ENCODE measurements at places on chromosomes 2 and 18.

GRCh38 chr2:203972066-203972465, 35.5 kb downstream of the ICOS start:
- DNase-seq, result no peak

GRCh38 chr2:55140316-55141219, 90.3 kb upstream of the RTN4 start:
- DNase-seq, result no peak

DNA sequence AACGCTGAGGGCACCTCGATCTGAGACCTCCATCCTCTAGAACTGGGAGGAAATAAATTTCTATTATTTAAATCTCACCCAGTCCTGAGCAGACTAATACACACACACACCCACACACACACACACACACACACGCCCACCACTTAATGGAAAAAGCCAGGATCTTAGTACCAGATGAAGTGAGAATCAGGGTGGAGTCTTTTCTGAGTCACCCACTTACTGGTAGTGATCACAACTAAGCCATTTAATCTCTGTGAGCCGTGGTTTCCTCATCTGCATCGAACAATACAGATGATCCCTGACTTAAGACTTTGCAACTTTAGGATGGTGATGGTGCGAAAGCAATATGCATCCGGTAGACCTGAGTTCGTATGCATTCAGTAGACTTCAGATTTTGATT, 18.6 kb downstream of the THNSL2 start:
- DNase-seq, result no peak

- no peak for DNase-seq
Observed at GRCh38 chr2:211161236-211161635, 604.8 kb downstream of the CPS1 start.

- DNase-seq, result no peak
Observed at GRCh38 chr2:101241158-101241557, 11.5 kb upstream of the CNOT11 start.

DNA sequence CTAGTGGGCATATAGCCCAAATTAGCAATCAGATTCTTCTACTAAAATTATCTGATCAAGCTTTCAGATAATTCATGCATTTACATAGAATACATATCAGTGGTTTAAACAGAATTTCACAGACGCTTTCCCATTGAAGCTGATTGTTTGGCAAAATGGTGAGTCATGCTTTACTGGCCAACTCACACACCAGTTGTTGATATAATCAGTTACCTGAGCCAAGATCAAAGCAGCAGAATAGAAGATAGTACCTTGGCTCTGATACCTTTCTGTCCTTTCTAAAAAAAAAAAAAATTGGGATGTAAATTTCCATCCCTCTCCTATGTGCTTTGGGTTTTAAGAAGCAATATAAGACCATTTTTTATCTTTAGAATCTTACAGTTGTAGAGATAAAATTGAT, 178.0 kb downstream of the MCFD2 start:
- no peak for DNase-seq

DNA sequence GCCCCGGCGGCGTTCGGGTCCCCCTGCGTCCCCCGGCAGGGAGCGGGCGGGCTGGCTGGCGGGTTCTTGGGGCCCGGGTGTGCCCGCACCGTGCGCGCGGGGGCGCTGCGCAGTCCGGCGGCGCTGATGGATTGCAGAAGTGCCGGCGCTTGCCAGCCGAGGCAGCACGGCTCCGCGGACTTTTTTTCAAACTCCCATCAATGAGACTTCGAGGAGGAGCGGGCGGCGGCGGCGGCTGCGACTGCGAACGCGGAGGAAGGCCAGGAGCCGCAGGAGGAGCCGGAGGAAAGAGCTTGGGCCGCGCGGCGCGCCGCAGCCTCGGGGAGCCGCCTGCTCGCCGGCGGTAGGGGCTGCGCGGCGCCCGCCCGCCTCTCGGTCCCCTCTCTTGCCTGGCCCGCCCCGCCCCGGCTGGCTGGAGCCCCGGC, at the start of gene GLI2:
Gene GLI2 (plus strand): TSS at position 123 of the 425 bp plus-strand sequence. CDS start 61,453 bp downstream, outside the sequence.
- DNase-seq, result peak; percentile 88

DNA sequence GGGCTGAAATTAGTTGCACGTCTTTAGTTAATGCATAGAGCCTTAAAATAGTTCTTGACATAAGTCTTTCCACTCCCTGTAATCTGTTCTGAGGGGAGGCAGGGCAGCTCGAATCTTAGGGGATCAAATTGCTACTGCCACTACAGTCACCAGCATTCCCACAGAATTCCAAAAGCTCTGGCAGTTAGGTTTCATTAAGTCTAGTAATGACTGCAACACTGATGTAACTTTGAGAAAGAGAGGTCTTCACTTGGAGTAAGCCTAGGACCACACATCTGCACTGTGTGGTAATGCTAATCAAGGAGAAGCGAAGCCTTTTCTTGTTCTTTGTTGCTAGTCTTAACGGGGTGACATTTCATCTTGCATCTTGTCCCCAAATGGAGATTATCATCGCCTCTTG, 19.3 kb upstream of the NCK2 start:
- DNase-seq, result no peak

GRCh38 chr2:41791523-41791922, 256.3 kb upstream of the PKDCC start:
- peak; percentile 4 for DNase-seq

- peak; percentile 73 for DNase-seq
Observed at GRCh38 chr2:133886735-133887675, 318.7 kb upstream of the NCKAP5 start.

- no peak for DNase-seq
Observed at GRCh38 chr2:158187908-158188307, 86.2 kb downstream of the UPP2 start.

- no peak for DNase-seq
Observed at GRCh38 chr2:101119431-101119830, 31.8 kb downstream of the TBC1D8 start.

DNA sequence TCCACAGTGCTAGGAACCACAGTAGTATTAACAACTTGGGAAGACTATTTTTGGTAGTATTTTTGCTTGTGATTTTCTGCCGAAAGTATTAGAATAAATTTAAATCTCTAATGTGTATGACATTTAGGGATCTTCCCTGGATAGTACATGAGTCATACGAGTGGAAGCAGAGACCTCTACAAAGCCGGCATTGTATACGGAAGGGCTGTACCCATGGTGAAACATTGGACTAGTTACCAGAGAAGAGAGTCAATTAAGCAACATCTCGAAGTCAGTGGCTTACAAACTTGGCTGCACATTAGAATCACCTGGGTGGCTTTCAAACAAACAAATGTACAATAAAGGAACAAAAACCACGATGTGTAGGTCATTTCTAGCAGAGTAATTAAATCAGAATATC, 1131.7 kb upstream of the LRRTM1 start:
- no peak for DNase-seq

- no peak for DNase-seq
Observed at GRCh38 chr18:77529492-77530176, 280.0 kb downstream of the GALR1 start.

GRCh38 chr2:213766062-213766461, 481.8 kb downstream of the SPAG16 start:
- no peak for DNase-seq

GRCh38 chr18:3183103-3183717, 36.6 kb downstream of the MYOM1 start:
- DNase-seq, result no peak
